ENCODE measurements at places on chromosomes 1 and 21. TPM values are rescaled to one million over a fixed set of nuclear protein-coding genes. Genes with fewer than 3 reads are reported as not detected.

DNA sequence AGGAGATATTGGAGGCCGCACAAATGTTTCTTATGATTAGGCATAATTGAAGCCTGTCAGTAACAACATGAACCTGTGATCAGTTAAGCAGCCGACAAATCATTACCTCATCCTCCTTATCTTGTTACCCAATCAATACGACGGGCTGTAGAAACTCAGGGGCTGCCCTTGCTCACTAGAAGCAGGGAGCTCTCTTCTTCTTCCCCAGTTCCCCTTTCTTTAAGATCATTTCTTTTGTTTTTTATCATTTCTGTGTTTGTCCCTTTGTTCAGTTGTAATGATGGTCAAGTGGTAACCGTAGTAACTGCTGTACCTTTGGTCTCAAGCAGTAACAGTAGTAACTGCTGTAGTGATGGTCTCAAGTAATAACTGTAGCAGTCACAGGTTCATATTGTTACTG, 13.8 kb upstream of the FCGR2A start:
- H3K27me3 ChIP-seq, result no peaks in the 10 kb centered on the region
- no peaks in the 10 kb centered on the region for H3K4me1 ChIP-seq
- no peak overlapping the region for H3K27ac ChIP-seq

CRB1 gene
- 0.26 TPM for total RNA-seq

LAMTOR5 gene
- total RNA-seq, result 66.0 TPM

DNA sequence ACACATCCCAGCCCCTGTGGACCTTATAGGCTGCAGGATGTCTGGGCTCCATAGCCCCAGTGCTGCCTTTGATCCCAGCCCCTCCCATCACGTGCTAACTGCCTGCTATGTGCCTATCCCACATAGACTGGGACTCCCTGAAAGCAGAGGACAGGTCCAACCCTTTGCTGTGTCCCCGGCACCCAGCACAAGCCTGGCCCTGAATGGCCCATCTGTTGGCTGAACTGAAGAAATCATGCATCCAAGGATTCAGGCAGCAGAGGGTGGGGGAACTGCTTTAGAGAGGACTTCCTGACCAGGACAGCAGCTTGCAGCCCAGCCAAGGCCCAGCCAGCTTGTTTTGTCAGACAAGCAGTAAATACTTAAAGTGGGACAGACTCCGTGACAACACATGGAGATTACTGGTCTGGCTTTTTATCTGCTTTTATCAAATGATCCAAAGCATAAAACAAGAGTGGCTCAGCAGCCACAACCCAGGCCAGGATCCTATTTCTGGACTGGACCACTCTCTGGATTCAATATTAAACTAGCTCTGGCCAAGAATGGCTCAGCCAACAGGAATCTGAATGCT, 69.3 kb downstream of the GLIS1 start:
- H3K4me3 ChIP-seq, result no peak overlapping the region
- no peaks in the 10 kb centered on the region for H3K36me3 ChIP-seq
- H3K4me1 ChIP-seq, result no peaks in the 10 kb centered on the region
- H3K27me3 ChIP-seq, result no peaks in the 10 kb centered on the region
- no peak for DNase-seq

GRCh38 chr21:29228306-29228705, 70.4 kb upstream of the BACH1 start:
- H3K27ac ChIP-seq, result no peak overlapping the region
- no peak for DNase-seq
- no peaks in the 10 kb centered on the region for H3K27me3 ChIP-seq
- no peaks in the 10 kb centered on the region for H3K36me3 ChIP-seq
- H3K4me1 ChIP-seq, result no peaks in the 10 kb centered on the region

HPCA gene
- not detected for total RNA-seq

CFHR1 gene
- total RNA-seq, result not detected

GRCh38 chr1:96533820-96534219, 187.8 kb upstream of the PTBP2 start:
- H3K27ac ChIP-seq, result no peak overlapping the region
- no peak for DNase-seq
- H3K36me3 ChIP-seq, result no peaks in the 10 kb centered on the region
- no peak overlapping the region for H3K4me3 ChIP-seq
- no peaks in the 10 kb centered on the region for H3K27me3 ChIP-seq
- H3K4me1 ChIP-seq, result peaks cover 24% of the 10 kb centered on the region

HES4 gene
- total RNA-seq, result 55.3 TPM

CASZ1 gene
- total RNA-seq, result 31.0 TPM

DNA sequence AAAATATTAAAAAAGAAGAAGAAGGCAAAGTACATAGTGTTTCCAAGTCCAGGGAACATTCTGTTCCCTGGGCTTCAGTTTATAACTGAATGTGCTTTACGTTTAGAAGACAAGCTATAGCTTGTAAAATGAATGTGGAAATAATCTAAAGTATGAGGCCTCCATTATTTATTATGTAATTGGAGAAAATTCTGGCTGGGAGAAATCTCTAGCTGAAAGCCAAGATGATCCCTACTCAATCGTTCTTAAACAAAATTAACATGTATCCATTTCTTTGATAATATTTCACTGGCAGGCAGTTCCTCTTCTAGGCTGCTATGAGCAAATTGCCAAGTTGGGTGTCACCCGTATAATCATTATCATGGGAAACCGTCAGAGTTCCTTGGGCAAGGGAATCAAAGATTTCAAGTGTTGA, 52.2 kb upstream of the ETS2 start:
- peaks cover 55% of the 10 kb centered on the region for H3K4me1 ChIP-seq
- no peak for DNase-seq
- no peaks in the 10 kb centered on the region for H3K36me3 ChIP-seq
- no peaks in the 10 kb centered on the region for H3K27me3 ChIP-seq

- H3K4me3 ChIP-seq, result no peak overlapping the region
- no peak overlapping the region for H3K27ac ChIP-seq
- no peak for DNase-seq
- peaks cover 62% of the 10 kb centered on the region for H3K27me3 ChIP-seq
These were observed 20.1 kb downstream of the PLCH2 start for GRCh38 chr1:2496087-2496622.

OR2T11 gene
- total RNA-seq, result not detected

OR2L8 gene
- not detected for total RNA-seq

DNA sequence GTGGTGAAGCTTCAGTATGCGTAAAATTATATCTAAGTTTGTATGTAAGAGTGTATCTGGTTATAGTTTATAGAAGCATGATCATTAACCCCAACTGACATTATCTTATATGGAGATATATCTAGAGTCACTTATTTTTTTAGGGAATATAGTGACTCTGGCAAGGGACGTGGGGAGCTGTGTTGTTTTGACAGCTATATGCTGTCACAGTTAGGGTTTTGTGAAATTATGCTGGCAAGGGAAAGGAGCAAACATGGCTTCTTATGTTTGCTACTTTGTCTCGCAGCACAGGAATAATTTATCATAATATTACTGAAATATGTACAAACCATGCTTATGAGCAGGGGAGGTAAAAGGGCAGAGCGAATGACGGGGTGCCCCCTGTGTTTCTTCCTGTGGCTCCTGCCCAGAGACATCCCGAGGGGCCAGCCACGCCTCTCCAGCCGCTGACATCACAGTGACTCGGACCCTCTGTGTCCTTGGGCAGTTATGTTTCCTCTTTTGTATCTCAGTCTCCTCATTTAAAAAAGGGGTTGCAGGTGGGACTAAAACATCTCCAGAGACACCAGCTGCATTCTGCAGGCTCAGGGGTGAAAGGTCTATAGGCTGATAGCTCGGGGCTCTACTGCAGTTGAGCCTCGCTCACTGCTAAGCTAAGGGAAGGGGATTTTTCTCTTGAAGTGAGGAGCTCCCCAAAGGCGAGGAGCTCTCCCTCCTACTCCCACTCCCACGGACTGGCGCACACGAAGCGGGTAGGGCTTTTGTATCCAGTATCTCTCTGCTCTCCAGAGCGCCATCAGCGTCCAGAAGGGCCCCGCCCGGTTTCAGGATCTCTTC, 14.9 kb downstream of the A3GALT2 start:
- no peaks in the 10 kb centered on the region for H3K36me3 ChIP-seq
- H3K4me3 ChIP-seq, result peak overlapping the region; percentile 45
- peaks cover 17% of the 10 kb centered on the region for H3K4me1 ChIP-seq
- DNase-seq, result no peak
- H3K27me3 ChIP-seq, result peaks cover 11% of the 10 kb centered on the region

AGMAT gene
- total RNA-seq, result not detected

GRCh38 chr1:204685236-204686006, at the start of gene LRRN2:
LRRN2 (minus strand) TSS chr1:204685738; CDS start chr1:204619992, 65,746 bp downstream.
- peak within 1 kb of the TSS; percentile 66 for H3K27ac ChIP-seq
- H3K27me3 ChIP-seq, result no peaks in the 10 kb centered on the region
- DNase-seq, result no peak
- H3K4me1 ChIP-seq, result peaks cover 32% of the 10 kb centered on the region
- no peaks in the 10 kb centered on the region for H3K36me3 ChIP-seq

DNA sequence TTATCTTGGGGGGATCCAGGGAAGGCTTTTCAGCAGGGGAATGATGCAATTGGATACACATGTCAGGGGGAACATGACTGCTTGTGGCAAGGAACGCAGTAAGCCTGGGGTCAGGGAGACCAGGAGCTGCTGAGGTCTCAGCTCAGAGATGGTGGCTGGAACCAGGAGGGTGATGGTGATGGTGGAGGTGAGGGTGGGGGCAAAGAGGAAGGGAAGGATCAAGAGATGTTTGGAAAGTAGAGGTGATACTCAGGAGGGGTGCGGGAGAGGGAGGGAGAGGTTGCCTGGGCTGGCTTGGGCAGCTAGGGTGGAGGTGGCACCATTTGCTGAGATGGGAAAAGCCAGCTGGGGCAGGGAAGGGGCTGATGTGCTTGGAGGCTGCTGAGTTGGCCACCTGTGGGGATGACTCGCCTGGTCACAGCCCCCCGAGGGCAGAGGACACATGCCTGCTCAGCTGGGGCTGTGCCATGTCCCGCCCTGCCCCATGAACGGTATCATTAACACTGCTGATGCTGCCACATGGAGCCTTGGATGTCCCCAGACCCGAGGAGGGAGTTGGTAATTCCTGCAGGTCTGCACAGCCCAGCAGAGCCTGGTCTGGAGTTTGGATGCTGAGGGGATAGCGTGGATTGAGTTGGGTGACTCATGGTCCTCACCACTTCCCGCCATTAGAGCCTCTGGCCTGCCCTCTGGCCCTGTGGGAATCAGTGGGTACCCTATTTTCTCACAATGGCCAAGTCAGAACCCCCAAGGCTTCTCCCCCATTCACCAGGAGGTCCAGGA, 6.3 kb upstream of the PADI1 start:
- H3K27ac ChIP-seq, result no peak overlapping the region
- no peaks in the 10 kb centered on the region for H3K27me3 ChIP-seq
- H3K36me3 ChIP-seq, result no peaks in the 10 kb centered on the region

VCAM1 gene
- 5.8 TPM for total RNA-seq

ZFP69B gene
- total RNA-seq, result 0.66 TPM

- no peaks in the 10 kb centered on the region for H3K27me3 ChIP-seq
- H3K4me1 ChIP-seq, result no peaks in the 10 kb centered on the region
- no peak for DNase-seq
- H3K4me3 ChIP-seq, result no peak overlapping the region
- H3K27ac ChIP-seq, result no peak overlapping the region
These were observed 294.8 kb upstream of the ADAMTS5 start for GRCh38 chr21:27261676-27262075.

DNA sequence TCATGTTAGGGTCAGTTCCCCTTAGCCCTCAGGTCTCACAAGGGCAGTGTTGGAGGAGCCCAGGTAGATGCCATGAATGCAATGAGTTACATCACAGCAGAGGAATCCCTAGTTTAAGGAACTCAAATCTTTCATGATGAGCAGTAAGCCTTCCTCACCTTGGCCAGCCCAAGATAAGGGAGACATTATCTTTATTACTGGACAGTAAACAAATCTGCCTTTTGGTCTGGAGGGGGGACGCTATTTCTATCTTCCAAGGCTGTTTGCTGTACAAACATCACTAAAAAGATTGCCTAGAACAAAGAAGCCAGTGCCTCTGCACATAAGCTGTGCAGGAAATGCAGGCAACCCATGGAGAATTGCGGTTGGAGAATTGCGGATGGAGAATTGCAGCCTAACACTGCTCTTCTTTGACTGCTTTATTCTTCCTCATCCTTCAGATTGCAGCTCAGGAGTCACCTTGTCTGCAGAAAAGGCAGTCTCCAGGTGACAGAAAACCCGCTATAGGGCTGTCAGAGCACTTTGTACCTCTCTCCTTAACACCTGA, 2.3 kb upstream of the CHI3L1 start:
- no peak for DNase-seq
- no peak overlapping the region for H3K27ac ChIP-seq
- H3K4me3 ChIP-seq, result no peak overlapping the region
- H3K27me3 ChIP-seq, result no peaks in the 10 kb centered on the region

GRCh38 chr1:88731475-88732269, 47.6 kb downstream of the PKN2 start:
- no peaks in the 10 kb centered on the region for H3K36me3 ChIP-seq
- H3K27me3 ChIP-seq, result no peaks in the 10 kb centered on the region
- H3K4me3 ChIP-seq, result peak overlapping the region; percentile 2
- no peak for DNase-seq
- peak overlapping the region; percentile 69 for H3K27ac ChIP-seq

LCE1A gene
- not detected for total RNA-seq

CFHR3 gene
- total RNA-seq, result not detected

DNA sequence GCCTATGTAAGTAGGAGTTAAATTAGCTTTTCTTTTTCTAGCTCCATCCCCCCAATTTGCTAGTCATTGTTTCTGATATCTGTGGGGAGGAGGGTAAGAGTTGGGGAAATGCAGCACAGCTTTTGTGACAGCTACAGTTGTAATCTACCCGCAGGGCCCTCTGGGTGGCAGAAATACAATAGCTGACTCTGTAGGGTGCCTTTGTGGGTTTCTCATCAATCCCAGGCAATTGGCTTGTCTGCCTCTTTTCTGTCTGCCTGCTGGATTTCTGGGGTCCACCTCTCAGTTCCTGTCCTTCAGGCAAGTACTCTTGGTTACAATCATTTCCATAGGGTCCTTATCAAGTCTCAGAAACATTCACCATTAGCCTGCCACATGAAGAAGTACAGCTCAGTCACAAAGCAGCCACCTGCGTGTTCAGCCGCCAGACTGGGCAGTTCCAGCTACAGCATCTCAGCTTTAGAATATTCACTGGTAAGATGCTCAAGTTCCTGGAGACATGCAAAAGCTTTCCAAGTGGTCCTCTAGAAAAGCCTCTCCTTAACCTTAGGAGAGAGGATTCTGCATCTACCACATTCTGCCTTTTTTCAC, 19.2 kb upstream of the SLC44A5 start:
- no peaks in the 10 kb centered on the region for H3K4me1 ChIP-seq
- no peaks in the 10 kb centered on the region for H3K36me3 ChIP-seq
- no peak overlapping the region for H3K4me3 ChIP-seq
- no peak overlapping the region for H3K27ac ChIP-seq

DNA sequence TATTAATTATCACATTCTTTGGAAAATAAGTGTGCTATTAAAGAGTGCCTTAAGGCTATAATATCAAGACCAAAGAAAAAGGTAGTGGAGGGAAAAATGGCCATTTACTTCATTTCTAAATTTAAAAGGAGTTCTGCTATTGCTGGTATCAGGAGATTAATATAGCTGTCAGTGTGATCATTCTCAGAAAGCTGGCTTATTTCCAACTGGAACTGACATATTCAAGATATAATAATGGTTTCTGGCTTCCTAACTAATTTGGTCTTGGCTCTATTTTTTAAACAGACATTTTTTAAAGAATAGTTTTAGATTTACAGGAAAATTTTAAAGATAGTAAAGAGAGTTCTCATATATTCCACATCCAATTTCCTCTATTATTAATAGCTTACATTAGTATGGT, 42.0 kb downstream of the ZC3H11B start:
- no peak overlapping the region for H3K27ac ChIP-seq
- no peak overlapping the region for H3K4me3 ChIP-seq
- peaks cover 7% of the 10 kb centered on the region for H3K4me1 ChIP-seq
- DNase-seq, result no peak

GRCh38 chr21:36788120-36788638, 89.3 kb downstream of the SIM2 start:
- no peaks in the 10 kb centered on the region for H3K36me3 ChIP-seq
- H3K4me1 ChIP-seq, result peaks cover 6% of the 10 kb centered on the region
- no peaks in the 10 kb centered on the region for H3K27me3 ChIP-seq
- no peak for DNase-seq

AJAP1 gene
- 0.42 TPM for total RNA-seq

OR10J1 gene
- not detected for total RNA-seq
